ENCODE measurements at places on chromosomes 2 and 18. TPM values are rescaled to one million over a fixed set of nuclear protein-coding genes. Genes with fewer than 3 reads are reported as not detected.

- peak; percentile 73 for DNase-seq
Measured at GRCh38 chr2:216034065-216034464, 20.7 kb upstream of the MREG start.

The CAPN14 gene
- total RNA-seq, result 0.33 TPM

DNA sequence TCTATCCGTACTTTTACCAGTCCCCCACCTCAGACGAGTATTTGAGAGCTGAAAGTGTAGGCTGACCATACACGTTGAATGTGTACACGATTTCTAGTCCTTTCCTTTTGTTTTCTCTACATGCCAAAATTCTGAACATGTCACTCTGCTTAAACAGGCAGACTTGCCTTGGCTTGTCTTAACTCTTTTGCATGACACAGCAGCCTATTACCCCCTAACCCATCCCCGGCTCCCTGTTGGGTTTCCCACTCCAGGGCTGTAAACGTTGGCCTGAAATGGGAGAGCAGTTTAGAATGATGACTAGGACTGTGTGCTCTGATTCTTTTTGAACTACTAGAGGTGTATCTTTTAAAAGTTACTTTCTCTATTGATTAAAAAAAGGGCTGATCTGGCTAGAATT lies 19.1 kb downstream of the MTCL1 start:
- no peak for DNase-seq

GRCh38 chr18:46152436-46152807 lies 48.2 kb downstream of the HAUS1 start:
- no peak for DNase-seq

The MREG gene
- total RNA-seq, result 10.1 TPM

The TANC1 gene
- 18.5 TPM for total RNA-seq

Data from hepatocyte (in vitro differentiated cells).